Left ventricle myocardium inferior (tissue), 1 donor: ENCODE measurements at places on chromosomes 4 and X. TPM values are rescaled to one million over a fixed set of nuclear protein-coding genes. Genes with fewer than 3 reads are reported as not detected.
A peak's percentile ranks its signal among the peaks of the same experiment; 100 is the strongest.

DNA sequence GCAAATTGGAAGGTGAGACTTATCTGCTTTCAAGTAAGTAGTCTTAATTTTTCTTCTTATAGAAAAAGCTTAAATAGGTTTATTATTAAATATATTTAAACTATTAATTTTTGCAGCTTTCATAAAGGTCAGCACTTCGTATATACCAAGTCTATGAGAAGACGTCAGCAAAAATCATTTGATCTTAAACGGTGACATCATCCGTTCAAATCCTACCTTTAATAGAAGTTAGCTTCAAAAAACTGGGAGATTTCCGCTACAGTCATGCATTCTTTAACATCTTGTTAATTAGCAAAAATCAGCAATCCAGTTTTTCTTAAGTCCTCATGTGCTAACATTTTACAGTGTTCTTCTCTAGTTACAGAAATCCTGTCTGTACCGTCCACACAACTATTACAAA lies 49.9 kb upstream of the PGRMC1 start:
- DNase-seq = no peak

DNA sequence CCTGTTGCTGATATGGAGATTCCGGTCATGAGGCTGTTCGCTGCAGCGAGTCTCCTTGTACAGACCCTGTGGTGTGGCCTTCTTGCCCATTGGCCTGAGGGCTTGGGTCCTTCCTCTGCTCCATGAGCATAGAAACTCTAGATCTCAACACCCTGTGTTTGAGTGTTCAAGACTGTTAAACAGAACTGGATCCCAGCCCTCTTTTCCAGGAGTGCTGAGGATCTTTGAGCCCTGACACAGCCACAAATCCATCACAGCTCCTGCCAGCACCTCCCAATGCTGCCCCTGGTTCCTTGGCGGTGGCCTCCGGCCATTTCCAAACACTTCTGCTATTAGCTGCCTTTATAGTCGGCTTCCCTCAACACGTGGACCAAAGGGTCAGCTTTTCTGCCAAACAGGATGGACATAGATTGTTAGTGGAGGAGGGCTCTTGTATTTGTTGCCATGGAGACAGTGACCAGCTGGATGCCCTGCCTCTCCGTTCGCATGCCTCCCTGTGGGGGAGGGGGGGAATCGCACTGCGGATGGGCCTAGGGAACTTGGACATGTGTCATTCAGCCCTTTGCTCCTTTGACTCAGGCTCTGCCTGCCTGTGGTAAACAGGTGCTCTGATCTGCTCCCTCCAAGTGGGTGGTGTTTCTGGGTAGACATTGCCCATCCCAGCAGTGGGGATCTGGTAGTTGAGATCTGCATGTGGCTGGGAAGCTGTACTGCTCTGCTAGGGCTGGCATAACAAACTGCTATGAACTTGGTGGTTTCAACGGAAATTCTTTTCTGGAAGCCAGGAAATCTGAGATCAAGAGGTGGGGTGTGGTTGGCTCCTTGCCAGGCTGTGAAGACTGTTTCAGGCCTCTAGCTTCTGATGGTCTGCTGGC lies 6.9 kb upstream of the WDR1 start:
- DNase-seq = no peak

GRCh38 chr4:37892641-37893040 lies 1.8 kb downstream of the TBC1D1 start:
- DNase-seq = no peak

GRCh38 chr4:140135529-140136088 lies 18.4 kb downstream of the MAML3 start:
- DNase-seq = peak; percentile 55

The PABPC5 gene
- 0.91 TPM for total RNA-seq

- DNase-seq = no peak
Measured at GRCh38 chr4:26987191-26987590, 126.5 kb downstream of the STIM2 start.

The TMEM33 gene
- total RNA-seq = 22.5 TPM

DNA sequence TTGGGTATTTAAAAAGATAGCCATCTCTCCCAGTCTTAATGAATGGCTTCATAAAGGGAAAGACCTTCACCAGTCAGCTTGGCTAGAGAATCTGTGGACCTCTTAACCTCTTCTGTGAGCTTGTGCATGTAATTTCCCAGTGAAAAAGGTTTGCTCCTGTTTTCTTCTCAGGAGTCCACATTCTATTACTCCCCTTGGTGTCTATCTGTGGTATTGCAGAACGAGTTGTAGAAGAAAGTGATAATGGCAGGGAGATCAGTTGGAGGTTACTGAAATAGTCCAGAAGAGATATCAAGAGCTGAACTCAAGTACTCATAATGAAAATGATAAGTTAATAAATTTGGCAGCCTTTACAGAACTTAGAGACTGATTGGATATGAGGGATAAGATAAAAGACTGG lies 16.5 kb upstream of the VAMP7 start:
- DNase-seq = no peak

- no peak for DNase-seq
Measured at GRCh38 chr4:126559961-126560360, 1072.8 kb upstream of the INTU start.

DNA sequence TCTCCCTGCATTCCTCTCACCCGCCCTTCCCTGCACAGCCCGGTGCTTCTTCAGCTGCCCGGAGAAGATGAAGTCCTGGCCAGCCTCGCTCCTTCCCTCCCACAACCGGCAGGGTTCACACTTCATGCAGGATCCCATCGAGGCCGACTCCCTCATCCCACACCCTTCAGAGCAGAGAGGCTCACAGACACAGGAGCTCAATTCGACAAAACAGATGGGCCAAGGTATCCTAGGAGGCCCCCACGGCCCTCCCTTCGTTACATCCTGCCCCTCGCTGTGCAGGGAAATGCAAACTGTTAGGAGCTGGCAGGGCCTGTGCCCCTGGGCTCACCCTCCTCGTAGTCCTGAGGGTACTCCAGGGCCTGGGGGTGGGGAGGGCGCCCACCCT lies 238.1 kb downstream of the DHRSX start:
- no peak for DNase-seq

DNA sequence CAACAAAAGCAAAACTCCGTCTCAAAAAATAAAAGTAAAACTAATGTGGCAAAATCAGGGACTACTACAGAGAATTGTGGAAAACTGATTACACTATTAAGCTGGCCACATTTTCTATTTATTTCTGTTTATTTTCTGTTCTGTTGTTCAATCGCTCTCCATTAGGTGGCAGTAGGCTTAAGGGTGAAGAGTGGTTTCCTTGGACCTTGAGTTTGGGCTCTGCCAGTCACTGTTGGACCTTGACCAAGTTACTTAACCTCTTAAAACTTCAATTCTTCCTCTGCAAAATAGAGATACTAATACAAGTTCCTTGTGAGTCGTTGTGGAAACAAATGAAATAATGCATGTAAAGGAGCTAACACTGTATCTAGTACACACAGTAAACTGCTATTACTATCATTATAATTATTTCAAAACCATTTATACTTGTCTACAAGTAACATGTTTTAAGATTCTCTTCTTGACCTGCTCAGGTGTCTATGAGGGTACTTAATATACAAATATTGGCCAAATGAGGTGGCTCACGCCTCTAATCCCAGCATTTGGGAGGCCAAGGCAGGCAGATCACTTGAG lies 15.2 kb downstream of the HSD17B11 start:
- no peak for DNase-seq

DNA sequence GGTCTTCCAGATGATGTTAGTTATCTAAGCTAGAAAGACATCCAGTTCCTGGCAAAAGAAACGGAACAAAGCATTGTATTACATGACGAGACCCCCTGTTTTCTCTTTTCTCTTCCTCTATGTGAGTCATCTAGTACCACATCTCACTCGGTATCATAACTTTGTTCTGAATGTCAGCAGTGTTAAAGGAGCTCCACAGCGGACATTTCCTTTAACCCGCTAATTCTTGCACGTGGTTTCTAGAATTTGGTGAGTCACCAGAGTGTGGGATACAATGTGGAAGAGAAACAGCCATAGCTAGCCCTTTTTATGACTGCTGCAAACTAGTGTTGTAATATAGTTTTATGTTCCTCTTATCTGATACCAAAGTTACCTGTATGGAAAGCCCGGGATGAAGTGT lies 243.7 kb downstream of the TENM3 start:
- DNase-seq = no peak

The MAGEB2 gene
- not detected for total RNA-seq

DNA sequence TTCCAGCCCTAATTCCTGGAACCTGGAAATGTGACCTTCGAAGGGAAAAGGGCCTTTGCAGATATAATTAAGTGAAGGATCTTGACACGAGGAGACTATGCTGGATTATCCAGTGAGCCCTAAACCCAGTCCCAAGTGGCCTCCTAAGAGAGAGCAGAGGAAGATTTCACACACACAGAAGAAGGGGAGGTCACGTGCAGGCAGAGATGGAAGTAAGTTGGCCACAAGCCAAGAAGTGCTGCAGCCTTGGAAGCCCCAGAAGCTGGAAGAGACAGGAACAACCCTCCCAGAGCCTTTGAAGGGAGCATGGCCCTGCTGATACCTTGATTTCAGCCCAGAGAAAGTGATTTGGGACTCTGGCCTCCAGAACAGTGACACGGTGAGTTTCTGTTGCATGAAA lies 51.9 kb downstream of the EVC2 start:
- no peak for DNase-seq

DNA sequence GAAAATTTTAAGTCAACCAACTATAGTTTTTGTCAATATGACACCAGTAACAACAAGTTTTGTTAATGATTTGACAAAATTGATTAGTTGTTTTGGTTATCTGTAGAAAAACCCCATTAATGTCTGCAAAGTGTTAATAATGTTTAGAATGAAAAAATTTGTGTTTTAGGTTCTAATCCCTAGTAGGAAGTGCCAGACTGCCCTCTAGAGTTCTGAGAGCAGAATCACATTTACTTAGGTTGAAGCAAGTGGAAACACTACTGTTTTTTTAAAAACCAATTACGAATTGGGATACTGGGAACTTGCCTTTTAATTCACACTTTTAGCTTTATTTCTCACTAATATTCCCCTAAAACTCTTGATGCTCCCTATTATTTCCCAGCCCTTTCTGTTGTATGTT lies 101.1 kb upstream of the CYLC1 start:
- DNase-seq = no peak

DNA sequence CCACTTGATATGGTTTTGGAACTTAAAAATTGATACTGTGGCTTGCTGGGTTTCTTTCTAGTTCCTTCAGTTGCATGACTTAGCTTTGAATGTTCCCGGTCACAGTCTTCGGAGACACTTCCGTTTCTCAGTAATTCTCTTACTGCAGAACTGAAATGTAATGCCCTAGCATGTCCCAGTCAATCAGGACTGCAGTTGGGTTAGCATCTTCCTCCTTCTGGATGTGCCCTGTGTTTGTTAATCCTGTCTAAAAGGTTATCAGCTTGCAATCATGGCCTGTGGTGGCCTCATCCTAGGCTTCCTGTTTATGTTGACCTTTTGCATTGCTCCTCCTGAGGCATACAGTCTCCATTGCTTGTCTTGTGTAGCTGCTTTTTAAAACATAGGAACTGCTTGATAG lies 275.9 kb downstream of the ARHGAP10 start:
- DNase-seq = no peak

DNA sequence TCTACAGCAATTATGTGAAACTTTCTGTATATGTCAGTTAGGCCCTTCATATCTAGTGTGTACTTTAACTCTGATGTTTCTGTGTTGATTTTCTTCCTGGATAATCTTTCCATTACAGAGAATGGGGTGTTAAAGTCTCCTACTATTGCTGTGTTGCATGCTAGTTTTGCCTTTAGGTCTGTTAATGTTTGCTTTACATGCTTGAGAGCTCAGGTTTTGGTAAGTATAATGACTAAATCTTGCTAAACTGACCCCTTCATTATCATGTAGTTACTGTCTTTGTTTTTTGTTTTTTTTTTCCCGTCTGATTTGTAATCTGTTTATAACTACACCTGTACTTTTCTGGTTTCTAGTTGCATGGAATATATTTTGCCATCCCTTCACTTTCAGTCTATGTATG lies 63.6 kb upstream of the UGT2B15 start:
- DNase-seq = no peak

DNA sequence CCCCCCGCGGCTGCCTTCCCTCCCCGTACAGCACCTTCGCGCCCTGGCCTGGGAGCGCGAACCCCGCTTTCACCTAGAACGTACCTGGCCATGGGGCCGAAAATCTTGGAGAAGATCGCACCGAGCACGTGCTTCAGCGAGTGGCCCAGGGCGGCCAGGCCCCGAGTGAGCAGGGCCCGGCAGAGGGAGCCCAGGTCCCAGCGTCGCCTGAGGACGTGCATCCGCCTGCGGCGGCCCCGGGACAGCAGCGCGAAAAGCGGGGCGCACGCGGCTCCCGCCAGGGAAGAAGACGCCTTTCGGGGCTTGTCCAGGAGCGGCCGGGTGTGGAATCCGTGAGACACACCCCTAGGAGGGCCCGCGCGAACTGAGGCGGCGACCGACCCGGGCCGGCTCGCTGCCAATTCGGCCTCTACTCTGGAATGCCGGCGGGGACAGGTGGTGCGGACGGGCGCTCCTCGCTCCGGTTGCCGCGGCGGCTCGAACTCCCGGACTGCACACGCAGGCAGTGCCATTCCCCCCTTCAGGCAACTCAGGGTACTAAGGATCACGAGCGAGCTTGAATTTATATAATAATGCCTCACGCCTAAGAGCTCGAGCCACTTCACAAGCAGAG lies at the start of gene HS6ST2:
Gene HS6ST2 (minus strand): TSS at position 539 of the 613 bp plus-strand sequence.
- no peak for DNase-seq

DNA sequence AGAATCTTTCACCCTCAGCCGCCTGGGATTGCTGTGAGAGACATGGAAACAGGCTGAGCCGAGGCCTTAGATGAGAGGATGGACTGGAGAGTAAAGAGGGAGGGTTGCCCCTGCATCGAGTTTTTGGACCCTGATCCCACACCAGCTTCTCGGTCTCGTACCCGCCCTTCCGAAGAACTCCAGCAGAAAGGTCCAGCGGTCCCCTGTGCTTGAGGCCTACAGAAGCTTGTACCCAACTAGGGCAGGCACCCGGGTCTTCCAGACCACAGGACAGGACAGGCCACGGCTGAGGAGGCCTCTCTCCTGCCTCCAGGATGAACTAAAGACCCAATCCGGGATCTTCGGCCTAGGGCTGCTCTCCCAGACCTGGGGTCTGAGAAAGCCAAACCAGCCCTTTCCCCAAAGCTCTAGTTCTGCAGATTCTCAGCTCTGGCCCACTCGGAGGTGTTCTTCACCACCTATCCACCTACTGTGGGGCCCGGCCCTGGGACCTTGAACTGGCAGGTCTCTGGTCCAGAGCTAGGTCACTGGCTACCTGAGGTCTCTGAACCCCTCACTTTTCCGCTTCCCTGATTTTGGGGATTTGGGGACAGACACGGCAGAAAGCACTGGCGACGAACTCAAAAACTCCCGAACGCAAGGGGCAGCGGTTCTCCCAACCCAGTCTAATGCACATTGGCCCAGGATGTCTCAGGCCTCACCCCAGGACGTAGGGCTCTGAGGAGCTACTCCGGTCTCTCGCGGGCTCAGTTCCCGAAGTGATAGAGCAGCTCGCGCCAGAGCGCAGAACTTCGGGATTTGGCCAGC lies 1.1 kb downstream of the NKX3-2 start:
- no peak for DNase-seq

- DNase-seq = no peak
Measured at GRCh38 chr4:166421556-166422156, 548.6 kb downstream of the TLL1 start.

The CHIC1 gene
- total RNA-seq = 13.4 TPM

DNA sequence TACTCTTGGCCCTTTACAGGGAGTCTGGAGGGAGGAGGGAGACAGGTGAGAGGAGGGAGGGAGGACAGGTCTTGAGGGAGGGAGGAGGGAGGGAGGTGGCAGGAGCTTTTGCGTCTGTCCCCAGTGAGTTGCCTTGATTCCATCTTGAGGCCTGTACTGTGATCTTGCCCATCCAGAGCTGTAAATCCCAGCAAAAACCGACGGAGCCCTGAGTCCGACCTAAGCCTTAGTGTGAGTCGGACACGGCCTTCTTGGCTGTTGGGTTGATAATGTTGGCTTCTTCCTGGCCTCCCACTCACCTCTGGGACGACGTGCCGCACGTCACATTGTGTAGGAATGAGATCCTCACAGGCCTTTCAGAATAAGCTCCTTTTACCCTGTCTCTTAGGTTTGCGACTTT lies 72.5 kb downstream of the RGS12 start:
- no peak for DNase-seq
